ENCODE measurements at places on chromosomes 4 and X.

GRCh38 chr4:78945651-78946179, 6.5 kb upstream of the PAQR3 start:
- no peak for DNase-seq

DNA sequence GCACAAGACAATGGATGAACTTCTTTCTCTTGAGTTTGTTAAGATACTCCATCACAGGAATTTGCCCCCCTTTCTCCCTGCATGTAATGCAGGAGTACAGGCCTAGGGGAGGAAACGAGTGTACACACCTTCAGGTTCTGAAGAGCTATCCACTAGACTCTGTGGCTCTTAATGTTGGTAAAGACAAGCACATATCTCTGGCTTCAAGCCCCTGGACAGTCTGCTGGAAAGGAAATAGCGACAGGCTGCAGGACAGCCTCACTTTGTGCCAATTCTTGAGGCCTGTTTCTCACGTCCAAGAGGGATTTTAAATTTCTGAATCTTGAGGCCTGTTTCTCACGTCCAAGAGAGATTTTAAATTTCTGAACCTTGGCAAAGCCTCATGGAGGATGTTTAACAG, 87.1 kb downstream of the RLIM start:
- DNase-seq: no peak

DNA sequence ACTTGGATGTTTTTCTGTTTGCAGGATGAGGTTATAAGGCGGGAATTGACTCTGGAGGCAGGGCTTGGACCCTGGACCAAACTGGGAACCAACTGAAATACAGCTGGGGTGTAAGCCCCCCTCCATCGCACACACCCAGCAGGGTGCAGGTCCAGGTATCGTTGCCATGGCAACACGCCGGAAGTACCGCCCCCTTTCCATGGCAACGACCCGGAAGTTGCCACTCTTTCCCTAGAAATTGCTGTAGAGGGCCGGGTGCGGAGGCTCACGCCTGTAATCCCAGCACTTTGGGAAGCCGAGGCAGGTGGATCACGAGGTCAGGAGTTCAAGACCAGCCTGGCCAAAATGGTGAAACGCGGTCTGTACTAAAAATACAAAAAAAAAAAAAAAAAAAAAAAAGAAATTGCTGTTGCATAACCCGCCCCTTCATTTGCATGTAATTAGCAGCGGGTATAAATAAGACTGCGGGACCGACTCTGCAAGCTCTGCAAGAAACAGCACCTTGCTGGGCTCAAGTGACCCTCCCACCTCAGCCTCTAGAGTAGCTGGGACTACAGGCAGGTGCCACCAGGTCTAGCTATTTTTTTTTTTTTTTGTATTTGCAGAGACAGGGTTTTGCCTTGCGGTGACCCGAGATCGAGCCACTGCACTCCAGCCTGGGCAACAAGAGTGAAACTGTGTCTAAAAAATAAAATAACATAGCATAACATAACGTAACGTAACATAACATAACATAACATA, 139.6 kb downstream of the CRLF2 start:
- DNase-seq: no peak

- no peak for DNase-seq
These were observed 36.6 kb downstream of the ADGRG2 start for GRCh38 chrX:19085666-19086065.

DNA sequence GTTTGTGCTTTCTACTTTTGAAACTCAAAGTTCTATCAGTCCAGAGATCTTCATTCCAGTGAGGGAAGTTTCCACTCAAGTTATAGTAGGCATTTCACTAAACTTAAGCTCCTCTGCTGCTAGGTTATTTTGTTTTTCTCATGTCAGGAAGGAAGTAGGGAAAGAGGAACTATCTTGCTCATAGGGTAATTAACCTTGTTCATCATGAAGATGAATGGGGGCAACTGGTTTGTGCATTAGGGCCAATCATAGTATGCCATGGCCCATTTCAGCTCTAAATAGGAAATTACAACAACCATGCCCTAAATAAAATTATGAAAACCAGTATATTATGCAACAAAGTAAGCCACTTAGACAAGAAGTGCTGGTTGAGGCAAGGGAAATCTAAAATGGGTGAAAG, 804.7 kb upstream of the NDST4 start:
- no peak for DNase-seq

GRCh38 chr4:30399476-30399875, 320.7 kb upstream of the PCDH7 start:
- DNase-seq: no peak

DNA sequence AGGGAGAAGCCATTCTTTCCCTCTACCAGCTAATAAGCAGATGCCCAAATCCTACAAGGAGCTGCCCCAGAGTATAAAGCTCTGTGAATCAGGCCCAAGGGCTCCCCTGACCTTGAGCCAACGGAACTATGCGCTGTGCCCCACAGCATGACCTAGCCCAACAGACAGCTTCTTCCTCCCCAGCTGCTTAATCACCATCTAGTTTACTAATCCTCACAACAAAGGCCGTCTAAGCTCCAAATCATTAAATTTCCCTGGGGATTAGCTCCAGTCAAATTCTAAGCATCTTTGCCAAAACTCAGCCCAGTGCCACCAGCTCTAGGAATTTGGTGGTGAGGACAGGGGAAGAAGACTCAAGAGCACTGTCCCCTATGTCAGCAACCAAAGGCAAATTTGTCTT, 113.1 kb downstream of the SHROOM4 start:
- no peak for DNase-seq
